Effector CD8-positive, alpha-beta T cell (primary cell): ENCODE measurements at places on chromosomes 13 and 19.

- DNase-seq: no peak
Measured at GRCh38 chr19:18723871-18724377, 40.4 kb downstream of the CRTC1 start.

DNA sequence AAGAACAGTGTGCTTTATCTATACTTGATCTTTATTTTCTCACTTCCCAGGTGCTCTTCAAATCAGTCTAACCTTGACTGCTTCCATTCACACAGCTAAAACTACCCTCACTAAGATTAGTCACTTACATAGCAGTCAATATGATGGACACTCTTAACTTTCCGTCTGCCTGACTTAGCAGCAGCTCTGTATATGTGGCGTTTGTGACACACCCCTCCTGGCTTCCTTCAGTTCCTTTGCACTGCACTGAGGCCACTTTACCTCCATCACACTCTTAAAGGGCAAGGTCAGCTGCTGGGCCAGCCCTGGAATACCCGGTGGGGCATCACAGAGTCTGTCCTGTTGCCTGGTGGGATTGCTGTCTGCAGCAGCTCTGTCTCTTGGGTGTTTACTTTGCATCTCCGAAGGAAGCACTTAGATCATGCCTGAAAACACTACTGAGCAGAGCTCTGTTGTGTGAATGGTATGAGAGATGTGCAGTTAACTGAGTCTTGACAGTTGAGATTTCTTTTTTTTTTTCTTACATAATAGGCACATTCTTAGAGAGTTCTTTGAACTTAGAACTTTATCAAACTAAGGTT lies 35.6 kb upstream of the IL17D start:
- DNase-seq: no peak

DNA sequence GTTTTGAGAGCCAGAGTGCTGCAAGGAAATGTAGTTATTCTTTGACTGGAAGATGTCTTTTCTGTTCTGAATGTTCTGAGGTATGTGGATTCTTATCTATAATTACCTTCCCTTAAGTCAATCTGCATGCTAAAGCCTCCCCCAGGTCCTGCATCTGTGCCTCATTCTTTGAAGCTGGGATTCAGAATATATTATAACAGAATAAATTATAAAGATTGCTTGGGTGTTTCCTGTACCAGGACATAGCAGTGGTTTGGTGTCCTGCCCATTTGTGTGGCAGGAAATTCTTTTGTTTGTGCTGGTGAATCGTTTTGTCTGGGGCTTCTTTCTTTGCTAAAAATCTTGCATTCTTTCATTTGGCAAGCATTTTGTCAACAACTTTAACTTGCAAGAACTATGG lies 60.2 kb downstream of the ITGBL1 start:
- no peak for DNase-seq

GRCh38 chr13:28173793-28174192 lies 35.4 kb downstream of the PAN3 start:
- DNase-seq: no peak

GRCh38 chr19:52602941-52603340 lies 32.9 kb downstream of the ZNF701 start:
- DNase-seq: no peak

DNA sequence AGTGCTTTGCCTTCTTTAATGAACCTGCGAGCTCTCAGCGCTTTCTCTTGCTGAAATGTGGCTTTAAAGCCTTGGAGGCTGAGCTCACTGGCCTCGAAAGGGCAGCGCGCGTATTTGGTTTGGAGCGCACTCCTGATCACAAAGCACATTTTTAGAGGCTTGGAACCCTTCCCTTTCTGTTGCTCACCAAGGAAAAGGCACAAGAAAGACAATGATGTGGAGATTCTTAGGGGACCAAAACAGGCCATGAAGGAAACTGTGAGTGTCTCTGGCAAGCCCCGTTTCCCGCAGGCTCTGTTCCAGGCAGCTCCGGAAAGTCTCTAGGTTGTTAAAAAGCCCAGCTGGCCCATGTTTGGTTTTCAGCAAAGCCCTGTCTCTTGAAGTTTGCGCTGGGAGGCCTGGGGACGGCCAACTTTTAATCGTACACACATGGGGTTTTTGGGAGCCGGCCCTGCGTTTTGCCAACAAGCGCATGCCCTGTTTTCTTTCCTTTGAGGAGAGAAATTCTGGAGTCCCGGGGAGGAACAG lies 9.4 kb upstream of the SPC24 start:
- DNase-seq: no peak

GRCh38 chr13:28545583-28546333 lies 50.8 kb upstream of the FLT1 start:
- no peak for DNase-seq

DNA sequence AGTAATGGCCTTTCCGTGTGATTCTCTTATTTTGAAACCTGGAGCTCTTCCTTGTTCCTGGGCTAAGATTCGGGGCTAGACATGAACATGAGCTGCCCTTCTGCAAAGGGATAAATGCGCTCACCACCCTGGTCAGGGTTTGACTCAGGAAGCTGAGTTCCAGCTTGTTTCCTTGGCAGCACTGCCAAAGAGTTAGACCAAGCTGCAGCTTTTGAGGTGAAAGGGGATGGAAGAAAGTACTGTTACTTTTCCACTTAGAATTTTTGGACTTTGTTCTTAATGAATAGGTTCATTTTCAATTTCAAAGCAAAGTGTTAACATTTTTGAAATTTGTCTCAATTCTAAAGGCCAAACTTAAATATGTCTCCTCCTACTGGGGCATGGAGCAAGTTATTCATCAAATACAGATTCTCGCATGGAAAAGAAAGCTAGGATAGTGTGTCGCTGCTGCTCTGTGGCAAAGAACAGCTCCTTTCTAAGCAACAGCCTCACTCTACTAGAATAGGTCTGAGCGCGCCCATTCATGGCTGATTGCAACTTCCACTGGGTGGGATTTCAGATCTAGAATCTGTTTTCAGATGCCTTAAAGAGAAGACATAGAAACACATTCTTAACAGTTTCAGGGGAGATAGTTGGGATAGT lies 2.2 kb downstream of the RGCC start:
- no peak for DNase-seq

DNA sequence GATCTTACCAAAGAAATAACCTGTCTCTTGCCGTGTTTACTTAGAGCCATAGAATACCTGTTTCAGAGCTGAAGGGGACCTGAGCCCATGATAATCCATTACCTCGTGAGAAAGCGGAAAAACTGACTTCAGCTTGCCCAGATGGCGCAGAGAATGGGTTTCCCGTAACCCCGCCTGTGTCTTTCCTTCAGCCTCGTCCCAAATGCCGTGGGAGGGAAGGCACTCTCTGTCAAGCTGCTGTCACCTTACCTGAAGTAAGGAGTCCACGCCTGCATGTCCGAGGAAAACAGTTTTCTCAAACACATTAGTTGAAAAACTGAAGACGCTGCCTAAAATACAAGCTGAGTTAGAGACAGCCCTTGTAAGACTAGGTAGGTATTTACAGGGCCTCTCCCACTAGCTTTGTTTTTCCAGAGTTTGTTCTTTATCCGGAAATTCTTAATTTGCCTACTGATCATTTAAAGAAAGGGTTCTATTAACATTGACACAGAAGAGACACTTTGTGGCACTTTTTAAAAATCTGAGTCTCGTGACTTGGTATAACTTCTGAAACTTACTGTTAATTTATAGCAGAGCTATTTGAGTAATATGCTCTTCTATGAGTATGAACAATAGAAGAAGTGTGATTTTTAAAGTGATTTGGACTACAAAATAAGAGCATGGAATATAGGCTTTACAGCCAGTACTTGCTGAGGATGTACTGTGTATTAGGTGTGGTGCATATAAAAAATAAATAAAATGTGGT lies 1.3 kb upstream of the INTS6 start:
- no peak for DNase-seq

- DNase-seq: no peak
Measured at GRCh38 chr13:114134111-114134943, 1.9 kb upstream of the RASA3 start.

GRCh38 chr13:95403349-95404140 lies 102.3 kb upstream of the ABCC4 start:
- DNase-seq: no peak

- no peak for DNase-seq
Measured at GRCh38 chr19:46789371-46789770, 977 bp upstream of the SLC1A5 start.

GRCh38 chr19:1026783-1027649 lies 608 bp downstream of the CNN2 start:
- no peak for DNase-seq

- DNase-seq: peak; percentile 32
Measured at GRCh38 chr19:49132974-49133609, 13.7 kb downstream of the PPFIA3 start.

GRCh38 chr19:38358071-38358470 lies 16.3 kb upstream of the PSMD8 start:
- no peak for DNase-seq

DNA sequence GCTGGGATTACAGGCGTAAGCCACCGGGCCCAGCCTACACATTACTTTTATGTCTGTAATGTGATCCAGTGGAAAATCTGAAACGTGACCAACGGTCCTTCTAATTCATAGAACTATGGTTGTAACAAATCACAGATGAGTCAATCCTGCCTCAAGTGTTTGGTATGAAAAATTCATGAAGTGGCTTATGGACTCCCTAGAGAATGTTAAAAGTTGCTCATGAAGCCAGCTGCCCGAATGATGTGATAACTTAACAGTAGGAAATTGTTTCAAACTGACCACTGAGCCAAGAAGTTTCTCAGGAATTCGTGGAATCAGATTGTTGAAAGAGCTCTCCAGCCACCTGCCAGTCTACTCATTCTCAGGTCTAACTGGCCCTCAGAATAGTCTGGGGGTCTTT lies 59.4 kb upstream of the FARP1 start:
- no peak for DNase-seq

DNA sequence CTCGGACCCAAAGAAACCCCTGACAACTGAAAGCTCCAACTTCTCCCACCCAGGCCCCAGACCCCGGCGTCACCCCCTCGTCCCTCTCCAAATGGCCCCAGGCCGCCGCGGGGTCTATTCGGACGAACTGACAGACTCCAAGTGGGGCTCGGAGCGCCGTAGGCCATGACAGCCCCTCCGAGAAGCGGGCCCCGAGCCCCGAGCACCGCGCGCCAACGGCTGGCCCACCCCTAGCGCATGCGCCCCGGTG lies 360 bp downstream of the DDX39A start:
- DNase-seq: no peak

DNA sequence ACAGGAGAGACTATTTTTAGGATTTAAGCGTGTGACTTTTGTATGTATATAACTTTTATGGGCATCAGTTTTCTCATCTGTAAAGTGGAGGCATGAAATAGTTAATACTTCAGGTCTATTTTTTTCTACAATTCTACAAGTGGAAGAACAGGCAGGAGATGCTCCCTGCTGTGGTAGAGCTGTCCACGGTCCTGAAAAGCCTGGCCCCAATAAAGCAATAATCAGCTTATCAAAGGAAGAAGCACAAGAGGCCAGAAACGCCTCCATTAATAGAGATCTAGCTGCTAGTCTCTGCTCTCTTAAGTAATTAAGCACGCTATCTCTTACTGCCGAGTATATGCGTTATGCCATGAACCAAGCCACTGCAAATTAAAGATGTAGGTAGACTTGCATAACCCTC lies 28.0 kb upstream of the WASF3 start:
- no peak for DNase-seq

DNA sequence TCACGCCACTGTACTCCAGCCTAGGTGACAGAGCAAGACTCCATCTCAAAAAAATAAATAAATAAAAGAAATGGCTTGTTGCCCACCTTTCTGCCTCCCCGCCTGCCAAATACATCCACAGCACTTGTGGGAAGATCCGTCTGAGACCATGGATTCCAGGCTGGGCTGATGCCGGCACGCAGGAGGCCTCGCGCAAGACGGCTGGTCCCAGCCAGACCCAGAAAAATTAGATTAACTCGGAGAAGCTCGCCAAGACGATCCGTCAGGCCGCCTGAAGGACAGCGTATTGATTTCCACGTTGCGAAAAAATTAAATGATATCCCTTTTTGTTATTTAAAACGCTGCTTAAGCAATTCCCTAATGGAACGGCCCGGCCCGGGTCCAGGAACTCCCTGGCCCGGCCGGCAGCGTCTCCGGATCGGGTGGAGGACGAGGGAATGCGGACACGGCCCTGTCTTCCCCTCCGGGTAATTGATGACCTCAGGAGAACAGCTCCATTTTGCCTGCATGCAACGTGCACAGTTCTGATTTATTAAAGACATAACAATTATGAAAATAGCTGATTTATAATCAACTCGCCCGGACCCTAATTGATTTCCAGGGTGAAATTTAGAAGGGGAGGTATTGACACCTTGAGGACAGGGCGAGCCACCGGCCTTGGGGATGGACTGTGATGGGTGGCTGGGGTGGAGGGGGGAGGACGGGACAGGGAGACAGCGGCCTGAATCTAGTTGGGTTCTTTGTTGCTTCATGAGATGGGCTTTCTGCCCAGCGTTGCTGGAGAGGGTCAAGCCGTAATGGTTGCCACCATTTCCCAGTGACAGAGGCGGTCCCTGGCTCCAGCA lies 52.1 kb downstream of the ZNRF4 start:
- no peak for DNase-seq

- no peak for DNase-seq
Measured at GRCh38 chr13:20506696-20507095, 19.0 kb downstream of the CRYL1 start.

GRCh38 chr19:18473003-18473705 lies 35.2 kb upstream of the ISYNA1 start:
- DNase-seq: no peak

- no peak for DNase-seq
Measured at GRCh38 chr13:109778102-109778542, 8.3 kb downstream of the IRS2 start.

- DNase-seq: no peak
Measured at GRCh38 chr13:106656186-106656585, 88.2 kb upstream of the ARGLU1 start.

GRCh38 chr13:19845758-19846157 lies 17.7 kb downstream of the ZMYM5 start:
- no peak for DNase-seq

GRCh38 chr13:30868799-30869470 lies 37.1 kb upstream of the MEDAG start:
- no peak for DNase-seq

- DNase-seq: no peak
Measured at GRCh38 chr13:33509642-33510229, 224.2 kb upstream of the STARD13 start.

GRCh38 chr19:11141937-11142527 lies 13.6 kb downstream of the SPC24 start:
- no peak for DNase-seq

- peak; percentile 53 for DNase-seq
Measured at GRCh38 chr19:42529248-42529764, 1.0 kb upstream of the CEACAM1 start.

- no peak for DNase-seq
Measured at GRCh38 chr13:112819816-112820215, 130.0 kb downstream of the ATP11A start.

GRCh38 chr13:91375116-91375729 lies 23.2 kb upstream of the GPC5 start:
- no peak for DNase-seq

GRCh38 chr13:76837801-76838200 lies 48.4 kb downstream of the KCTD12 start:
- no peak for DNase-seq

GRCh38 chr13:99434258-99434788 lies 66.9 kb upstream of the TM9SF2 start:
- peak; percentile 52 for DNase-seq
